Left renal pelvis (tissue), 4 donors: ENCODE measurements at places on chromosomes 3 and 15.

DNA sequence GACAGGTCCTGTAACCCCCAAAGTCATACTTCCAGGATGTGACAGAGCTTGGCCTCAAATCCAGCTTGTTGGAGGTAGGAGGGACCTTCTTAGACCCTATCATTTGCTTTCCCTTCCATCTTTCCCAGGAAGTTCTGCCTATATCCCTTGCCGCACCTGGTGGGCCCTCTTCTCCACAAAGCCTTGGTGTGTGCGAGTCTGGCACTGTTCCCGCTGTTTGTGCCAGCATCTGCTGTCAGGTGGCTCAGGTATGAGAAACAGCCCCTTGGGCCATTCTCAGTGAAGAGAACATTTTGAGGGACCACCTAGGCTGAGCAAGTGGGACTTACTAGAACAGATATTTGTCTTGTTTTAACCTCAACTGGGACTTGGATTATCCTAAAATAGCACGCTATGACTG, 1.3 kb downstream of the IL17RE start:
- DNase-seq: no peak

DNA sequence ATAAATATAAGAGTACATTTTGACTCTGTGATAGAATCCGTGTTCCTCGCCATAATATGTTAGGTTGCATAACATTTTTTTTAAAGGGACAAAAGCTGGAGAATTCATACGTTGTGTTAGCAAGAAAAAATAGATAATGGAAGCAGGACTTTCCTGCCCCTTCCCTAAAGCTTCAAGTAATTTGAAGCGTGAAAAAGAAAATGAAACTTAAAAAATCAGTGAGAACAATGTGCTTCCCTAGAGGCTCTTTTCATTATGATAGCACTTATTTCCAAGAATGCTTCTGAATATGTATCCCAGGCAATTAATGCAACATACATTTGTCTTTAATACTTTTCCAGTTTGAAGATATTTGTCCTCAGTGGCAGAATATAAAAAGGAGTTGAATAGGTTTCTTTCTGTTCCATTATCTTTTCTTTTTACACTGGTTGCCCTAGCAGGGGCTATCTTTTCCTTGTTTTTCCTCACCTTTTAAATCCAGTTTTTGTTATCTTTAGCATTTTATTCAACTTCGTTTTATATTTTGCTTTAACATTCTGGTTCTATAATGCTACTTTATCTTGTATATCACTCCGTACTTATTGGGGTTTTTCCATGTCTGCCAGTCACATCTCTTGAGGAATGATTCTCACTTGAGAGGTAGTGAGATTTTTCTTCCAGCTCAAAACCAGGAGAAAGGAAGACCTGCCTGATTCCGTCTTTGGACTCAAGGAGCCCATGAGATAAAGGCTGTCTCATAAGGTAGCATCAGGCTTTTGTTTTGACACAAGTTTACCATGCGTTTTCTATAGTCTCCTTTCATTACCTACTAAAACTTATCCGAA, 113.8 kb downstream of the MBNL1 start:
- DNase-seq: no peak

- no peak for DNase-seq
Observed at GRCh38 chr3:126005951-126006350, 37.0 kb downstream of the ROPN1B start.

GRCh38 chr3:191393146-191393545, 62.8 kb upstream of the UTS2B start:
- DNase-seq: no peak

- no peak for DNase-seq
Observed at GRCh38 chr3:133926736-133927539, 31.3 kb upstream of the RAB6B start.
